NCI-H2081 treated with DMSO at 0.1 percent for 48 hours (cell line): ENCODE measurements at places on chromosomes 3 and 15.

GRCh38 chr3:72547183-72547582 lies 301.1 kb downstream of the SHQ1 start:
- DNase-seq = no peak

- DNase-seq = peak; percentile 73
Measured at GRCh38 chr15:89143503-89144162, 55.4 kb downstream of the ABHD2 start.

DNA sequence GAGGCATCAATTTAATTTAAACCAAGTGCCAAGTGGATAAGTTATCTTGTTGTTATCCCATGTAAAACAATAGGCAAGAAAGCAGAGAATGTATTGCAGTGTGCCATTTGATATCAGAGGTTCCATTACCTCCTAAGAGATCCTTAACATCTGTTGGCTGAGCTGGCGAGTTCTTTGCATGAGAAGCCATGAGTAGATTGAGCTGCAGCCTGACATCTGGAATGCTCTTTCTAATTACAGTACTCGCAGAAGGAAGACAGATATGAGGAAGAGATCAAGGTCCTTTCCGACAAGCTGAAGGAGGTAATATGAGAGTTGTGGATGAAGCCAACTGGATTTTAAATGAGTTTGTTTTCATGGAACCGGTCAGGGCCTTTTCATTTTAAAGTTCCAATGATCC lies 19.4 kb downstream of the TPM1 start:
- no peak for DNase-seq

GRCh38 chr3:50574444-50574831 lies 5.1 kb downstream of the HEMK1 start:
- DNase-seq = no peak

DNA sequence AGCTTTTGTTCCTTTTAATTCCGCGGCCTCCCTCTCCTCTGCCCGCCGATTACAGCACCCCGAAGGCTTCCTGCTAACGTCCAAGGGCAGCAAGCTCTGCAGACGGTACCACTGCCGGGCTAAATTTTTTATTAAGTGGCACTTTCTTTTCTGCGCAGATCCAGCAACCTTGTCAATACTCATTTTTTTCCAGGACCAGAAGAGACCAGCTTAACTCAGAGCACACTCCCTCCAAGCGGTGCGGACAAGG lies 542 bp upstream of the MEIS2 start:
- no peak for DNase-seq

DNA sequence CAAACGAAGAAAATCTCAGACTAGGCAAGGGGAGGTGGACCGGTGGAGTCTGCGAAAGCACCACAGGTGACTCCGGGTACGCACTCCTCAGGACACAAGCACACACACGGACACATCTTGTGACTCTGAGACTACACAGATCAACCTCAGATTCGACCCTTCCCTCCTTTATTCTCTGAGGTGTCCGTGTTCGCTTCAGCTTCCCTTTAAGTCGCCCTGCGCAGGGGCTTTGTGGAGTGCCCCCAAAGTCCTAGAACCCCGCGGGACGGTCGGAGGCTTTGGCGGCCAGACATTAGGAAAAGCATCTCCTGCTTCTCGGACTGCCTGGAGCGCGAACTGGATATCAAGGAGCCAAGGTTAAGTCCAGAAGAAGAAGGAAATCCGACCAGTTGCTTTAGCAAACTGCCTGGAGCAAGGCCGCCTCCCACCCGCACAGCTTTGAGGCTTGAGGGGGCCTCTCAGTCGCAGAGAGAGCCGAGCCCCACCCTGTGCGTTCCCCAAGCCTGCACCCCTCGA lies 730 bp downstream of the DGKG start:
- no peak for DNase-seq

- DNase-seq = peak; percentile 39
Measured at GRCh38 chr3:146517684-146518435, 26.5 kb downstream of the PLSCR1 start.

DNA sequence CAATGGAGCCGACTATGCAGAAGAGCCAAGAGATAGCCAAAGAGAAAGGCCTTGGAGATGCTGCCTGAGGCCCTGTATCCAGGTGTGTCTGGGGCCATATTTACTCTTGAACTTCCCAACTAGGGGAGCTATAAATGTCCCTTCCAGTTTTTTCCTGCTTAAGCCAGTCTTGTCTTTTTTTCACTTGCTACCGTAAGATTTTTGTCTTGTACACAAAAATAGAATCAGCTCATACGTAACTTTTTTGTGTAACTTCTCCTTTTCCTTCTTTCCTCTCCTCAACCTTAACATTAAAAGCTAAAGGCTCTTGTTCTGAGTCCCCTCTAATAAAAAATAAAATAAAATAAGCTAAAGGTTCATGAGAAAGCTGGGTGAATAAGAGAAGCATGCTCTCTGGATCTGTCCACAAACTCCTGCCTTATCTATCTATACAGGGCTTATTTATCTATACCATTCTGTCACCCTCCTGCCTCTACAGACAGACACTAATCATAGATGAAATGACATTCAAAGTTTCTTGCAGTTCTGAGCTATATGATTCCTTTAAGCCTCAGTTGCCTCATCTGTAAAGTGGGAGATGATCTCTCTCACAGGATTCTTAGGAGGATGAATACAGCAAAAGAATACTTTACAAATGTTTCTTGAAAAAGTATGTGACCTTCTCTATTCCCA lies 4.6 kb downstream of the SUMF1 start:
- no peak for DNase-seq

DNA sequence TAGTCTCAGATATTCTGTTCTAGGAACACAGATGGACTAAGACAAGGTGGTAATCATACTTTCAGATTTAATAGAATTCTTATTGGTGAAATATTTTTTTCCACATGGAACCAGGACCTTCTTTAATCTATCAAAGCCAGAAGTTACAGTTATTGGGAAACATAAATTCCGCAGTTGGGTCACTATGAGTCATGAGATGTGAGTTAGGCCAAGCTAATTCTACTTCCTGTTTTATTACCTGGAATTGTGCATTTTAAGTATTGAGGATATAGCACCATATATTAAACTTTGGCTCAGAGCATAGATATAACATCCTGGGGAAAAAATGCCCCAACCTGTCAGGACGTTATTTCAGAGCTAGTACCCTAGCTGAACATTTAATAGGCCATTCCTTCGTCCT lies 96.4 kb upstream of the P3H2 start:
- no peak for DNase-seq

DNA sequence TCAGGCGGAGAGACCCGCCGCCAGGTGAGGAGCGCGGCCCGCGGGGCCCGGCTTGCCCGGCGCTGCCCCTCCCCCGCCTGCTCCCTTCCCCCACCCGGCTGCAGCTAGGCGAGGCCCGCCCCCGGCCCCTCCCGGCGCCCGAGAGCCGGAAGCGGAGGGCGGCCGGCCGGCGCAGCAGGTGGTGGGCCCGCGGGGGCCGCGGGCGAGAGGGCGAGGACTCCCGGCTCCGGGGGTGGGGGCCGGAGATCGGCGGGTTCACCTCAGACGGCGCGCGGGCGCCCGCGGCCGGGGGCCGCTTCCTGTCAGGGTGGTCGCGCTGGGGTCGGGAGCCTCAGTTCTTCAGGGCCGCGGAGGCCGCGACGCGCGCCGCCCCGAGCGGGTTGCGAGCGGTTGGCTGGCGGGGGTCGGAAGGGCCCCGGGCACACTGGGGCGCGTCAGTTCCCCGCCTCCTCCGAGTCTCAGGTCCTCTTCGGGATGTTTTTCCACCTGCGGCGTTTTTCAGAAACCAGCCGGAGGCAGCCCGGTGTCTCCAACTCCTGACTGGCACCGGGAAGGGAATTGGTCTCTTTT lies 395 bp downstream of the ZFAND6 start:
- no peak for DNase-seq

- DNase-seq = no peak
Measured at GRCh38 chr3:4776980-4777581, 202.2 kb upstream of the BHLHE40 start.

- DNase-seq = no peak
Measured at GRCh38 chr15:26572602-26573350, 200.1 kb downstream of the GABRB3 start.

GRCh38 chr3:113163152-113163551 lies 48.2 kb upstream of the BOC start:
- no peak for DNase-seq

- no peak for DNase-seq
Measured at GRCh38 chr3:179660872-179661271, 8.0 kb downstream of the USP13 start.

GRCh38 chr3:117699058-117699457 lies 989.5 kb downstream of the TUSC7 start:
- no peak for DNase-seq

GRCh38 chr3:188219147-188219546 lies 65.2 kb downstream of the LPP start:
- DNase-seq = no peak

DNA sequence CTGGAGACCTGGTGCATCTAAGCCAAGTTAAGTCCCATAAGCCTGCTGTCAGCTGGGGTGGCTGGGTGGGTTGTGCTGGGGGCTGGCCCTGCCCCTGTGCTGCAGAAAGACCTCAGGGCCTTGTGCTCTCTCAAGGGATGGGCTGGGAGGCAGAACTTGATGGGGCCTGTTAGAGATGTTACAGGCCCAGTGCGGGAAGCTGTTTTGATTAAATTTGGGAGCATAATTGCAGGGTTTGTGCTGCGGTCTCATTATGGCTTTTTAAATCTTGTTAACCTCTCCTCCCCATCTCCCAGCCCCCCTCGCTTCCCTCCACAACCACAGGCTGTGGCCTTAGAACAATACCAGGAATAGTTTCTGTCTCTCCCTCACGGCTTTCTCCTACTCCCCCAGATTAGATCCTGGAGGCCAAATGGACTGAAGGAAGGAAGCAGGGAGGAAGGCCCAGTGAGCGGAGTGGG lies 87.6 kb upstream of the TLE3 start:
- DNase-seq = no peak

GRCh38 chr15:99925661-99926461 lies 192.6 kb upstream of the LYSMD4 start:
- DNase-seq = no peak

GRCh38 chr3:47283591-47284364 lies 1.0 kb downstream of the KLHL18 start:
- DNase-seq = no peak

DNA sequence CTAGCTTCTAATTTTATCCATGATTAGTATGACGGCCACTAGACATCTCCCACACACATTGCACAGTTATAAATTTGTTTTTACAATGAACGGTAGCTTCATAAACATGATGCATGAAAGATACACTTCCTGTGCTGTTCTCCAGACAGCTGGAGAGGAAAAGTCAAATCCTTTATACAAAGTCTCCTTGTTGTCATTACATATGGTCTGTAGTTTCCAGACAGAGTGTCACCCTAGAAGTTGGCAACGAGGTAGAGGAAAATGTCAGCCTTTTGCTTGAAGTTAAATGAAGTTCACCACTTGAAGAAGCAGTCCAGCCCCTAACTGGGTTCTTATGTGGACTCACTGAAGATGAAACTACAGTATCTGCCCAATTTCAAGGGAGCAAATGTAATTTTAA lies 253.0 kb upstream of the P2RY1 start:
- DNase-seq = no peak

GRCh38 chr3:18223571-18223970 lies 201.6 kb downstream of the SATB1 start:
- DNase-seq = no peak

GRCh38 chr15:40097968-40098476 lies 10.7 kb downstream of the BMF start:
- DNase-seq = no peak

GRCh38 chr15:59401824-59402569 lies 29.3 kb upstream of the MYO1E start:
- peak; percentile 36 for DNase-seq

DNA sequence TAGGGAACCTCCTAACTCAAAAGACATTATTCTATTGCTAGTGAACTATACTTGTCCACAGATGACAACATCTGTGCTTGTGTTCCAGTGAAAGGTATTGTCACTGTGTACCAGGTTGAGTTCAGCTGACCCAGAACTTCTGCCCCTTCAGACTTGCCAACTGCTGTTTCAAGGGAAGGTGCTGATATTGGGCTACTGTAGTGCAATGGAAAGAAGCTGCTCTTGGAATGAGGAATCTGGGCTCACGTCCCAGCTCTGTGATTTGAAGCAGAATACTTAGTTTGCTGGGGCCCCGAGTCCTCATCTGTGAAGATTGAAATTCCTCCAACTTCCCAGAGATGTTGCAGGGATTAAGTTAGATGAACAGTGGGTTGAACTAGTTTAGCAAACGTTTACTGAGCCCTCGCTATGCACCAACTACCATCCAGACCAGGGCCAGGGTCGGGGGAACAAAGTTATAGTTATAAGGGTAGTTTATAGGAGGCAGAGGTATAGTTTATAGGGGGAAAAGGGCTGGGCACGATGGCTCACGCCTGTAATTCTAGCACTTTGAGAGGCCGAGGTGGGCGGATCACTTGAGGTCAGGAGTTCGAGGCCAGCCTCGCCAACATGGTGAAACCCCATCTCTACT lies 15.9 kb upstream of the UMPS start:
- no peak for DNase-seq

DNA sequence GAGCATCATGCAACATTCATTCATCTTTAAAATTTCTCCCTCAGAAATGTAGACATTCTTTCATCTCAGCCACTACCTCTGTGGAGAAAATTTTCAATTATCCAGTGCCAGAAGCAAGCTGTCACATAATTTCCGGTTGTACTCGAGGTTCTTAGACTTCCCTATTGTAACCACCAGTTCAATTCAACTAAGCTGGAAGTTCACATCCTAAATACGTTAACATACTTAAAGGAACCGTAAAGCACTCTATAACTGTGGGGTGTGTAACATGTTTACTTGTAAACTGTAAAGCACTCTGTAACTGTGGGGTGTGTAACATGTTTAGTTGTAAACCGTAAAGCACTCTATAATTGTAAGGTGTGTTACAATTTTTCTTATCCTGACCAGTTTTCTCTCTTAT lies 150.3 kb downstream of the PLCL2 start:
- no peak for DNase-seq

GRCh38 chr3:24311881-24312280 lies 182.8 kb downstream of the THRB start:
- no peak for DNase-seq

- DNase-seq = no peak
Measured at GRCh38 chr15:57443486-57443885, 67.2 kb downstream of the CGNL1 start.

- DNase-seq = no peak
Measured at GRCh38 chr3:145429546-145429945, 731.4 kb downstream of the PLOD2 start.

- no peak for DNase-seq
Measured at GRCh38 chr3:126124148-126124868, 40.4 kb upstream of the SLC41A3 start.

DNA sequence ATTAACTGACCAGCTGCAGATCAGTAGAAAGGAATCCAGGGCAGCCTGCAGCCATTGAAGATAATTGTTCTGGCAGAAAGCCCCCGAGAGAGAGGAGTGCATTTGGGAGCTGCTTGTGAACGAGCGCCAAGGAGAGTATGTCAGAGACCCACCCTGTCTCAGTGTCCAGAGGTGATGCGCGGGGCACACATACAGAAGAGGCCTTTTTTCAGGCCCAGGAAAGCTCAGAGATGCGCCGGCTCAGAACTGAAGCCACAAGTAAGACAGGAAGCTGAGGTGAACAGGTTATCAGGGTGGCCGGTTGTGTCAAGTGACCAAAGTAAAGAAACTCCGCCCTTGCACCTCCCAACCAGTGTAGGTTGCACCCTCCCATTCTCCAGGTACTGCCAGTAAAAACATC lies 59.8 kb upstream of the HEG1 start:
- no peak for DNase-seq

- DNase-seq = no peak
Measured at GRCh38 chr15:63065262-63066221, 23.0 kb downstream of the TPM1 start.
